ENCODE measurements at places on chromosomes 6 and 20.

GRCh38 chr20:58137236-58137635, 91.2 kb downstream of the ANKRD60 start:
- DNase-seq: no peak

- DNase-seq: no peak
Observed at GRCh38 chr6:156507656-156508055, 269.5 kb upstream of the ARID1B start.

- DNase-seq: no peak
Observed at GRCh38 chr20:38748861-38749149, 545 bp downstream of the ACTR5 start.

DNA sequence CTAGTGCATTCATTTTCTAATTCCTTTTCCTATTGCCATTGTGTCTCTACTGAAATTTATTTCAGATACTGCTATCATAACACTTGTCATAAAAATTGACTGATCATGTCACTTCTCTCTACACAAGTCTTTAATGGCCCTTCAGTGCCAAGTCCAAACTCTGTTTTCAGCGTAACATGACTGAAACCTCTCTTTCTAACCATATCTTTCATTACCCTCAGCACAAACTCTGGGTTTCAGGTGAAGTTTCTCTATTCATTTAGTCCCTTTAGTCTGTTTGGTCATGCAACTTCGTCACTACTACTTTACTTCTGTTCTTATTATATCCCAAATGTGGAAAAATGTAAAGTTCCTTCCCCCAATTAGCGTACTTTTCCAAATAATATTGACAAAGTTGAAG, 234.9 kb downstream of the OGFRL1 start:
- DNase-seq: no peak

DNA sequence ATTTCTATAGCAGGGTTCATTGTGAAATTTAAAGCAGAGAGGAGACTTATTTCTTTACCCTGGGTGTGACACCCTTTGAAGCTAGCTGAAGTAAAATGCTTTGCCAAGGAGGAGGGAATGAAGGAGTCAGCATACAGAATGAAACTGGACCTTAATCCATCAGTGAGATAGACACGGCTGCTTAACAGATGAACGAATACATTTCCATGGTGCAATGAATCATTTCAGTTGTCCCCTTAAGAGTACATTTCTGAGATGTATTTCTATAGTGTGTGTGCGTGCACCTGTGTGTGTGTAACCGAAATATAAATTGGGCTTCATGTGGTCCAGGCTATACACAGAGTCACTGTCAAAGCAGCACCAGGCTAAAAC, 73.8 kb upstream of the CD93 start:
- DNase-seq: no peak

DNA sequence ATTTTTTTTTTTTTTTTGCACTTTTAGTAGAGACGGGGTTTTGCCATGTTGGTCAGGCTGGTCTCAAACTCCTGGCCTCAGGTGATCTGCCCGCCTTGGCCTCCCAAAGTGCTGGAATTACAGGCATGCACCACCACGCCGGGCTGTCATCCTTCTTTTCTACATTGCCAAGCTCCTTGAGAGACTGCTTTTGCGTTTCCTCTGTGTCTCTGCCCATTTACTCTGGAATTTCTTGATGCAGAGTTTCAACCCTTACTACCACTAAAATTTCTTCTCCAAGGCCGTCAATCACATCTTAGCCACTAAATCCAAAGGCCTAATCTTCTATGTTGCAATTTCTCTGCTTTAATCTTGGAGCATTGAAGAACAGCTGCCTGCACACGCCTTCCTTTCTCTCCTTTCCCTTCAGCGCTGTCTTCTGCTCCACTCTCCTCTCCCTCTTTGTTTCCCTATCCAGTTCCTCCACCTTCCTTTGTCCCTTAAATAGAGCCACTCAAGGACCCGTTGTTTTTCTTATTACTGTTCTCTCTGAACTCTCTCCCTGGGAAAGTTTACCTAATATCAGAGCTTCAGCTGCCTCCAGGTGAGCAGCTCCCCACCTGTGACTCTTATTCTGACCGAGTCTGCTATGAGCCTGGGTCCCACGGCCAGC, 98.8 kb downstream of the SLC35B3 start:
- DNase-seq: no peak

DNA sequence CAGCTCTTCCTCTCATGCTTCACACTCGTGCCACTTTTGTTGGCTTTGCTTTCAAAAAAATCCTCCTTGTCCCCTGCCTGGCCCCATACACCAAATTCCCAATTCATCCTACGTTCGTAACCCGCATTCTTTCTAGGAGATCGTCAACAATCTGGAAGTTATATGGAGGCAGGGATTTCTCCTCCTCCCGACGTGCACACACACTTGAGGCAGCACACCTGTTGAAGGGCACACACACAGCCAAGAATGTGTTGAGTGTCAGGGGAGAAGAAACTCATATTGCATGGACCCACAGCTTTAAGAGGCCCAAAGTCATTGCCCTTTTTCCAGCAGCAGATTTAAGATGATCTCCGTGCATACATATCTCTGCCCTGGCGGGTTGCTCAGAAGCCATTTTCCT, 28.9 kb downstream of the THBS2 start:
- DNase-seq: no peak

- DNase-seq: no peak
Observed at GRCh38 chr6:1240766-1241318, 71.1 kb upstream of the FOXQ1 start.

GRCh38 chr6:30399390-30400058, 54.6 kb downstream of the RPP21 start:
- no peak for DNase-seq

DNA sequence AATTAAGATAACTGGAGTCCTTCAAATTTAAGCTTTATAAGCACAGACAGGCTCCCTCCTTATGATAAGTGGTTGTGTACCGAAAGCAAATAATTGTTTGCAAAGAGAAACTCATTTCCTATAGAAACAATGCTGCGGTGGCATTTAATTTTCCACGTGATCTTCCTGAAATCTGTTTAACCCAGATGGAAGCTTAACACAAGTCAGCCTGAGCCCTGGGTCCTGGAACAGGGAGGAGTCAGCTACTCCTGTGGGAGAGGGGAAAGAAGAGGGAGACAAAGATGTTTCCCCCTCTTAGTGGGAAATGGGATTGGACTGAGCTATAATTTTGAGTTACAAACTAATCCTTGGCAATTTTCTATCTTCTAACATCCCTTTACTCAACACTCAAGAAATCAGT, 136.5 kb downstream of the ELOVL4 start:
- DNase-seq: peak; percentile 62

- DNase-seq: no peak
Observed at GRCh38 chr20:33391722-33392415, 9.4 kb downstream of the CDK5RAP1 start.

GRCh38 chr20:1964659-1965405, 29.0 kb downstream of the PDYN start:
- DNase-seq: no peak

GRCh38 chr6:157954150-157955117, 27.2 kb upstream of the SYNJ2 start:
- DNase-seq: no peak

GRCh38 chr6:62740596-62740995, 454.6 kb upstream of the KHDRBS2 start:
- DNase-seq: no peak

DNA sequence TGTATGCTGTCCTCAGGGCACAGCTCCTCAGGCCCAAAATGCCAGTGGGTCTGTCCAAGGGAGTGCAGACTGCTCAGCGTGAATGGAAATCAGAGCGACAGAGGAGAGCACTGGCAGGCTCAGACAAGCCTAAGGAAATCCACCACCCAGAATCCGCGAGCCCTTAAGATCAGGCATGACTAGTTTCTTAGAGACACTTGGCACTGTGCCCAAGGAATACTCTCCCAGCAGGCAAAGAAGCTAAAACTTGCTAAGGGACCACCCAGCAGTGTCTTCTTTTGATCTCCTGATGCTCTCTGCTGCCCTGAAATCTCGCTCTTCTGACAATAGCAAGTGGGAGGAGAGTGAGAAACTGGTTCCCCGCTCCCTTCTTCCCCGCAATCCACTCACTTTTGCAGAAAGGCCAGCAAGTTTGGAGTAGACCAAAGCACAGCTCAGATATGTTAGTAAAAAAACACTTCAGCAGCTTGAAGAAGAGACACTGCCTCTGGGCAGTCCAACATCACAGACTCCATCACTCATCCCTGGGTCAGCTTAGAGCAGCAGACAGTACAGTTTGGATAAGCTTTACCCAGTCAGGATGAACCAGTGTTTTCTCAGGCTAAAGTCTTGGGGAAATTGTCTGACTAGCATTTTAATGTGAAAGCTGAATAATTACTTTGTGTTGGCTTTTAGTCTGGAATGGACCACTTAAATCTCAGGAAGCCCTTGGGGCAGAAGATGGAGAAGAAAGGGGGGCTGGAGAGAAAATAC, 32.4 kb downstream of the TRAF3IP2 start:
- no peak for DNase-seq

DNA sequence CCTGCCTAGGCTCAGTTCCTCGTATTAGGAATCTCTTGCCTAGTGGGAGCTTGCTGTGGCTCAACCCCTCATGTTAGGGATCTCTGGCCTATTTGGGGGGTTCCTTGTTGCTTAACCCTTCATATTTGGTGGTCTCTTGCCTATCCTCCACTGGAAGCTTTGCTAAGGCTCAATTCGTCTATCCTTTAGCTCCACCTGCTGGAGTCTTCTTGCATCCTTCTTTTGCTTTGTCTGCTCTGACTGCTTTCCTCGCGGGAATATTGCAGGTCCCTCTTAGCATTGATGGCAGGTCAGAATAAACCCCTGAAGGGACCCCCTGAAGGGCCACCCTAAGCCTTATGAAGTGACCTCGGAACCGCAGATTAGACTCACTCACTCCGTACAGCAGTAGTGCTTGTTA, 203.0 kb upstream of the TBX18 start:
- DNase-seq: peak; percentile 51

GRCh38 chr6:733431-734219, 40.7 kb upstream of the EXOC2 start:
- DNase-seq: peak; percentile 48

DNA sequence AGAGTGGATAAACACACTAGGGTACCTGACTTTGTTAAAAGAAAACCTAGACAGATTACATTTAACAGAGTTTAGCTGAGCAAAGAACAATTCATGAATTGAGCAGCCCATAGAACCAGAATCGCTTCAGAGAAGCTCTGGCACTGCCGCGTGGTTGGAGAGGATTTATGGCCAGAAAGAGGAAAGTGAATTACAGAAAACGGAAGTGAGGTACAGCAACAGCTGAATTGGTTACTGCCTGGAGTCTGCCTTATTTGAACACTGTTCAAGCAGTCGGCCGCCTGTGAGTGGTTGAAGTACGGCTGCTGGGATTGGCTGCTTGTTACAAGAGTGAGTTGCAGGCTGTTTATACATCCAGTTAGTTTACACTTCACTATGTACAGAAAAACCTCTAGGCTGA, 253.8 kb upstream of the CDYL start:
- DNase-seq: no peak

Data from COR-L47 (cell line).